AG08396 (cell line): ENCODE measurements at places on chromosomes 12 and 14.

GRCh38 chr14:37254411-37254947 is 56.7 kb downstream of the MIPOL1 start:
- no peak for DNase-seq

DNA sequence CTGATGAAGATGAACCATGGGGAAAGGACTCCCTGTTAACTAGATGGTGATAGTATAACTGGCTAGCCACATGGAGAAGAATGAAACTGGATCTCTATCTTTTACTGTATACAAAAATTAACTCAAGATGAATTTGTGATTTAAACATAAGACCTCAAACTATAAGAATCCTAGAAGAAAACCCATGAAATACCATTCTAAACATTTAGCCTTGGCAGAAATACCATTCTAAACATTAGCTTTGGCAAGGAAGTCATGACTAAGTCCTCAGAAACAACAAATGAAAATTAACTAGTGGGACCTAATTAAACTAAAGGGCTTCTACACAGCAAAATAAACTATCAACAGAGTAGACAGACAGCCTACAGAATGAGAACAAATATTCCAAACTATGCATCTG is 28.4 kb upstream of the NOVA1 start:
- no peak for DNase-seq

DNA sequence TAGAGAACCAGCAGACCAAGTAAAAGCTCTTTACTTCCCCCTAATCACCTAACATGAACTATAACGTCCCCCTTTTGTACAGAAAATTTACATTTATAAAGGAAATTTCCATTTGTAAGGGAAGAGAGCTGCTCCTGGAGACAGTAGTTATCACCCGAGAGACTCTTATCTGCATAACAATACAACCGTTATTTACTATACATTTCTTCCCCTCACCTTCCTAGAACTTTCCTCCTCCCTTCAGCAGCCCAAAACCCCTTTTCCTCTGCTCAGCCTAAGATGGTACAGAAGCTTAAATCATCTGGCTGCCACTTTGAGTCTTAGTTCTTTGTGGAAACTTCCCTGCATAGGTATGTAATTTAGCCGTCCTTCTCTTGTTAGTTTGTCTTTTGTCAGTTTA is 40.4 kb upstream of the ETV6 start:
- no peak for DNase-seq

GRCh38 chr12:54053003-54053750 is 458 bp upstream of the HOXC4 start:
- DNase-seq: peak; percentile 43

GRCh38 chr12:116183741-116184141 is 93.8 kb downstream of the MED13L start:
- no peak for DNase-seq

DNA sequence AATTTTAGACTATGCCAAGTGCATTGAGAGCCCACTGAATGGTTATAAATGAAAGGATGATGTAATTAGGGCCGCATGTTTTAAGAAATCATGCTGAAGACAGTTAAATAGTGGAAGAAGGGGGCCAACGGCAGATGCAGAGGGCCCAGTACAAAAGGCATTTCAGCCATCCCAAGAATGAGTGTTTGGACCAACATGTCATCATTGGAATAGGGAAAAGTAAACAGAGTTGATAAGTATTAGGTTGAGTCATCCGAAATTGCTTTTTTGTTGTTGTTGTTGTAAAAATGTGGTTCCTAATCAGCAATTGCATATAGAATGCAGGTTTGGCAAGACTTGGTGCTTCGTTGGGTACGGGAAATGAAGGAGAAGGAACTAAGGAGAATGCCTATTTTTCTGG is 29.5 kb downstream of the BMP4 start:
- DNase-seq: peak; percentile 42
